ENCODE measurements at places on chromosomes 7 and 10. TPM values are rescaled to one million over a fixed set of nuclear protein-coding genes. Genes with fewer than 3 reads are reported as not detected.
A peak's percentile ranks its signal among the peaks of the same experiment; 100 is the strongest.

- no peak for DNase-seq
Observed at GRCh38 chr7:151178831-151179230, 8.2 kb downstream of the ASB10 start.

DNA sequence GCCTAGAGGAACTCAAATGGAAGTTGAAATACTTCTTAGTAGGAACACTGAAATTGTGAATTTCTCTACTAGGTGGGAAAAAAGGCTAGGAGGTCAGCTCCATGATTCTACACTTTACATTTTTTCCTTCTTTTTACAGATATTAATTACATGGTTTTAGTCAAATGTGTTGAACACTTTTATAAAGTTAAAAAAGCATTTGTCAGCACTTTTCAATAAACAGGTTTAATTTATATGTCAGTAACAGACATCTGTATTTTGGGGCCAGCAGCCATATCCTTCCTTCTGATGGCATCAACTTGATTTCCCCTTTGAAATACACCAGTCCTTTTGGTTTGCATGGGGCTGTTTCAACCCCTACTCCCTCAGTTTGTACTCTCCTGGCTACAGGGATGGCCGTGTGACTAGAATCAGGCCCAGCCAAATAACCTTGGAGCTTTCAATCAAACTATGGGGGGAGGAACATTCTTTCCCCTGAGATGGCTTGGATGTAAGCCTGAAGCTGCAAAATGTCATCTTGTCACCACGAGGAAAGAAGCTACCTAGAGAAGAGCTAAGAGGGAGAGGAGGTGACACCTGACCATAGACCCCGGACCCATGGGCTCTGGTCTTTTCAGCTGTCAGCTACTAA is 171.0 kb upstream of the NEBL start:
- DNase-seq, result no peak

GRCh38 chr10:60397792-60398191 is 8.1 kb upstream of the ANK3 start:
- no peak for DNase-seq

- no peak for DNase-seq
Observed at GRCh38 chr10:111498560-111498959, 421.7 kb downstream of the ADRA2A start.

DNA sequence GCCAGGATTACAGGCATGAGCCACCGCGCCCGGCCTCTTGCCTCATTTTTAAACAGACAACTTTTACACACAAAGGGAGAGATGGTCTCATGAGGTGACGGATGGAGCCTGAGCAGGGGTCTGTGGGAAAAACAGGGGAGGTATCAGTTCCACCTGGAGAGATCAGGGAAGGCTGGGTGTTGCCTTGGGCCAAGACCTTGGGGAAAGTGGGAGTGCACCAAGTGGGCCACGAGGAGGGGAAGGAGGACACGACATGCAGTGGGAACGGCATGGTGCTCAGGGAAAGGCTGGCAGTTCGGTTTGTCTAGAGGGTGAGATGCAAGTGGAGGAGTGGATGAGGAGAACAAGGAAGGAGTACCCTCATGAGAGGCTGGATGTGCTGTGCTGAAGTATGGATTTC is 8.9 kb upstream of the ZNF777 start:
- no peak for DNase-seq

DNA sequence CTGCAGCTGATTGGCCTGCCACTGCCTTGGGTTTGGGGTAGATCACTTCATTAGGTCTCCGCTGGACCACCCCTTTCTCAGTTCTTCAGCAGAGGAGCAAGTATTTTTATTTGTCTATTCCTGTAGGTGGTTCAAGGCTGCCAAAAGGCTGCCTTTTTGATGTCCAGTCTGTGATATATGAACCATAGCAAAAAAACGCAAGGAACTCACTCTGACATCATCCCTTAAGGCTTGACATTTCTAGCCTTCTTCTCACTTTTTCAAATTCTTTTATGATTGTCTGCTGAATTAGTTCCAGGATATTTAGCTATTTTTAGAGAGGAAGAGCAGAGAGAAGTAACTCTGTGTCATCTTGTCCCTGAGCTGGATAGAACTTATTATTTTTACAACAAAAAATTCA is 269.2 kb downstream of the BAMBI start:
- no peak for DNase-seq

DNA sequence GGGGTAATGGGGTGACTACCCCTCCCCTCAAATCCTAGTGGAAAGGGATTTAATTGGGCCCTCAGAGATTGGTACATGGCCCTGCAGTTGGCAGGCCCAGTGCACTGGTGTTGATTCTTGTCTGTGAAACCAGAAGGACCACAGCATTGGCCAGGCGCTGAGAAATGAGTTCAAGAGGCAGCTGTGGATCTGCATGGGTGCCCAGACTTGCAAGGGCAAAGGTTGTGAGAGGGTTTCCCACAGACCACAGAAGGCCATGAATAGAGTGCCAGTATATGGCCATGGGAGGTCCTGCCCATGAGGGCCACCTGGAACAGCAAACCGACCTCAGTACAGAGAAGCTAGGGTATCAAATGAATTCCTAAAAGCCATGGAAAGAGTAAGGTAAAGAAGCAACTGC is 32.9 kb downstream of the TMEM168 start:
- DNase-seq, result no peak

DNA sequence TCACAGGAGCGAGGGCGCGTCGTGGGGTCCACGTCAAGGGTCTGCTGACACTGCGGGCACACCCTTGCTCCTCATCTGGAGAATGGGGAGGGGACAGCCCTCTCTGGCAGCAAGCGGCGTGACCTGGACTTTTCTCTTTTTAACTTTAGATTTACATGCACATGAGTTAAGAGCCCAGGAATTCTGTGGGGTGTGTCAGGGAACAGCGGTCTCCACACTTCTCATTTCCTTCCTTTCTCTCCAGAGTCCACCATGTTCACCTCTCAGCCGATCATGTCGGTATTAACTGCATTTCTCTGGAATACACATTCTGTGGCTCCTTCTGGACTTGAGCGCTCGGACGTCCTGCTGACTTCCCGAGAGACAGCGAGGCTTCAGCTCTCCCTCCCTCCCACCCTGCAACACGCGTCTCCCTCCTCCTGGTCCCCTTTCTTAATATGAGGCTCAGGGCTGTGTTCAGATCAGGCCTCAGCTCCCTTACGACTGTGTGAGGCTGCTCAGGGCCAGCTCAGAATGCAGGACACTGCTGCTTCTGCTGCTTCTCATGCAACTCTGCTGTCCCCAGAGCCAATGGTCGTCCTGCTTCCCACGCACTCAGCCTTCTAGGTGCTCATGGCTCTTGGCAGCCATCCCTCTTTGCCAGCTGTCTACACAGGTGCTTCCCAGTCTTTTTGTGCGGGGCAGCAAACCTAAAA is 261.3 kb downstream of the ELFN1 start:
- no peak for DNase-seq

- DNase-seq, result no peak
Observed at GRCh38 chr10:22319547-22319979, 1.3 kb upstream of the BMI1 start.

DNA sequence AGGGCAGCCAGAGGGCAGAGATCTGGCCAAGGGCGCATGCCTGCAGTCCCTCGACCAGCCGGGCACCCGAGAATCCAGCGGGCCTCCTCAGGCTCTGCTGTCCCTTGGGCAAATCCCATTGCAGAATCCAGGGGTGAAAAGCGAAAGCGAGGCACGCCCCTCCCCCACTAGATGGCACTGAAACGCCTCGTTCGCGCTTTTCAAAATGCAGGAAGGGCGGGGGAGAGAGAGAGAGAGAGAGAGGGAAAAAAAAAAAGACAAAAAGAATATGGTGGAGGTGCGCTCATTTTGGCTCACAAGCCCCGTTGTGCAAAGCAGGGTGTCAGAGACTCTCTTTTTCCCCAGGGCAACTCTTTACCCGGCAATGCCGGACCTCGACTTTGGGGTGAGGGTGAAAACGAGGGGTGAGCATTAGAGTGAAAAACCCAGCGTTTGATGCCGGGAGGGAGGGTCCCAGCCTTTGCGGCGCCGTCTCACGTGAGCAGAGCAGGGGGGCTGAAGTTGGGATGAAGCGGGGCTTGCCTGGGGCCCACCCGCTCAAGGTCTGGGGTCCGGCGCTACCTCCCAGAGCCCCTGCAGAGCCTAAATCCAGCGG is 2.5 kb upstream of the TMEM178B start:
- DNase-seq, result no peak

DNA sequence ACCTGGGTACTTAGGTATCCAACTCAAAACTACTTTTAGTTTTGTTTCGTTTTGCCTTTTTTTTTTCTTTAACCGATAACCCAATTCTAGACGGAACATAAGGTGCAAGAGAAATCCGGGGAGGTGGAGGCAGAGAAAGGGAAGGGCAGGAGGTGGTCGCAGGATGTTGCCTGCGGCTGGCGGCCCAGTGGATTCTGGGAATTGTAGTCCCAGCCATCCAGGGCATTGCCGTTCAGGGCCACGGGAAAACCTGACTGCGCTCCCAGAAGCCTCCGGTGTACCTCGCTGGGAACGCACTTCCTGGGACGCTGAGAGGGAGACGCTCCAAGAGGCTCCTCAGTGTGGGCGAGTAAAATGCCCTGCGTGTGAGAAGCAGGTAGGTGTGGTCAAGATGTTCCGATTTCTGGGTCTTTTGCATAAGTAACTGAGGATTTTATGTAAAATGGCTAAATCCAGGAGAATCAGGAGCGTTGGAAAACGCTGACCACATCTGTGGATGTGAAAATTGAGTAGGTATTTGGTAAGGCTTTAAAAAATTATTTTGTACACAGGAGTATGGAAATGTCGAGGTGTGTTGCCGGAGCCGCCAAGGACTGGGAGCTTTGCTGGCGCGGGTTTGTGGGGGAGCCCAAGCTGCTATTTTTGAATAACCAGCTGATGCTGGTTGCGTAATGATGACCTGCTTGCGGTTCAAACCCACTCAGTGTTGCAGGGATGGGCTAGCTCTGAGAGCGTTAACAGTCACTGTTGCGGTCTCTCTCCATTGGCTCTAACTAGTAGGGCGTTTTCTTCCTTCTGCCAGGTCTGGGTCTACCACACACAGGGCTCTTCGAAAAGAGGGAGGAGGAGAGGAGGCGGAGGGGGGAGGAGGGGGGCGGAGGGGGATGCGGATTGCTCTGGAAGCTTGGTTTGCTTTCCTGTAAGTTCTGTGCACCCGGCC is at the start of gene CLDN12:
Gene CLDN12, plus strand, starts transcription at position 288 of the 940 bp plus-strand sequence. CDS start 9,216 bp downstream, outside the sequence.
- DNase-seq, result peak; percentile 88

DNA sequence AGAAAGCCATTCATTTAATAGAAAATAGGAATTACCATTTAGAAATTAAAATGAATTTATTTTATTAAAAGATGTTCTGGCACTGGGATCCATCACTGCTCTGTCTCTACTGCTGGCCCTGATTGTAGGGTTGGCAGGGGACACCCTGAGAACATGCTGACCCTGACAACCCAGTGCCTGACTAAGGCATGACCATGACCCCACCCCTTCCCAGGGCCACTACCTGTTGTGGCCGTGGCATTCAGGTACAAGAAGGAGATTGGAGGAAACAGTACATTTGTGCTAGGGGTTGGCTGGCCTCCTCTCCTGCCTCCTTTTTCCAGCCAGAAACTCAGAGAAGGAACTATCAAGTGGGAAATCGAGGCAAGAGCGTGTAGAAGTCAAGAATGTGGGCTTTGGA is 197.0 kb upstream of the ZMIZ1 start:
- no peak for DNase-seq

DNA sequence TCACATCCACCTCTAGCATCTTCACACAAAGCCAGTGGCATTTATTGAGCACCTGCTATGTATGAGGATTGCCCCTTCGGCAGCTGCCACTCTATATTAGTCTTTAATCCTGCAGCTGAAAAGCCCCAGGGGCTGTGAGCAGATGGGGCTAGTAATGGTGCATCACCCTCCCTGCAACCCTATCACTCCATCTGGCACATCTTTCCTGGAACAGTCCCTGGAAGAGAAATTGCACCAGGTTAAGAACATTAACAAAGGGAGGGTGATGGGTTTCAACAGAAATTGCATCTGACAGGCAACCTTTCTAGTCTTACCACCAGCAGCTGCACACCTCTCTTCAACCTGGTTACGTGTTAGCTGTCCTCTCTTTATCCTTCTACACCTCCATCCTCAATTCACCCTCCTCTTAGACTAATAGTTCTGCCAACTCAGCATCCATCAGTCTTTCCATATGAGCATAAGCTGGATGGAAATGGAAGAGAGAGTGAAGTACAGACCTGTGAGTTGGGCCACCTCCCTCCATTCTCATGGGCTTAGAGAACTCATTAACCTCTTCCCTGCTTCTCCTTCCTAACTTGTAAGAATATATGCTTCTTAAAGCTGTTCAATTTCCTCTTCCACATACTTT is 168.6 kb upstream of the NEBL start:
- DNase-seq, result no peak

GRCh38 chr7:50939021-50939420 is 156.3 kb upstream of the GRB10 start:
- DNase-seq, result no peak

- DNase-seq, result no peak
Observed at GRCh38 chr7:151008511-151009323, 15.6 kb downstream of the ATG9B start.

DNA sequence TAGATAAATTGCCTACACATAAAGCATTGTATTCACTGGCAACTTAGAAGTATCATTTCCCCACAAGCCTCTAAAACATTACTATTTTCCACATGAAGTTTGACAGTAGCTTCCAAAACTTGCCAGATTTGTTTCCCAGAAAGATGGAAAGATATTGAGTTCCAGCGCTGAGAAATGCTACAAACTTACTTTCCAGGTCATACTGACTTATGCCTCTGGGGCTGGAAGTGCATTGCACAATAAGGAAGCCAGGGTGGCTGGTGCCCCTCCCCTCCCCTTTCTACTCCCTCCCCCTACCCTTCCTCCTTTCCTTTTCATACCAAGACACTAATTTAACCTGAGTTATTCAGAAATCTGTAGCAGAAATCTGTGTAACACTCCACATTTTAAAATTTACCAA is 212.6 kb downstream of the WDR37 start:
- no peak for DNase-seq

DNA sequence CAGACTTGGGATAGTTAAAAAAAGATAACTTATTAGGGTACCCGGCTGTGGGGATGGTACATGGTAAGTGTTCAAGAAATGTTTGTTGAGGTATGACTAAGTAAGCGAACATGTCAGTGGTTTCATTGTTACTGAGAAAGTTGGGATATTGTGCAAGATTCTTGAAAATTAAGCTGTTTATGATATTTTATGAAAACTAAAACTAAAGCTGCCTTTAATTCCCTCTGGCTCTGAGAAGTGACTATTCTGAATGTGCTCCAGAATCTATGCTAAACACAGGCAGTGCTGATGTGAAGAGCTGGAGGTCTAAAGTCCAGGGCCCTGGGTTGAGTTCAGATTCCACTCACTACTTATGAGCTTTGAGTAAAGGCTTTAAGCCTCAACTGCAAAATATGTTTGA is 72.9 kb downstream of the AOAH start:
- no peak for DNase-seq

DNA sequence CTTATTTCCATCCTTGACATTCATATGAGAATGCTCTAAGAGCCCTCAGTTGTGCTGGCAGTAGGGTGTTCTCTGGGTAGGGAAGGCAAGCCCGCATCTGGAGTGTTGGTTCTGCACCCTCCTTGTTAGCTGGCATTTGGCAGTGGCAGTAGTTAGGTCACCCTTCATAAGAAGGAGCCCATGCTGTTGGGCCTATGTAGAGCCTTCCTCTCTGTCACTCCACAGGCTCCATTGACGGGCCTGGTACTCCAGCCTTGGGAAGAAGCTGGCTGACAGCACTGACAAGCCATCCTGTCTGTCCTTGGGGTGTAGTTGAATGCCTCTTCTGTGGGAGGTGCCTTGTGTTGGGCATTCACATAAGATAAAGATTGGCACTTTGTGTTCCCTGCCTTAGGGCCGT is 89.7 kb downstream of the BMPR1A start:
- no peak for DNase-seq

The MUC3A gene
- 0.59 TPM for polyA plus RNA-seq

The SEM1 gene
- polyA plus RNA-seq, result 220 TPM

The CPED1 gene
- 35.6 TPM for polyA plus RNA-seq

The PTF1A gene
- polyA plus RNA-seq, result not detected

The CYP51A1 gene
- 69.4 TPM for polyA plus RNA-seq

The PRLHR gene
- not detected for polyA plus RNA-seq

The UPK3BL2 gene
- polyA plus RNA-seq, result 9.3 TPM

Data from renal pelvis (tissue), 12 donors.